ENCODE measurements at places on chromosomes 3 and 15.
A peak's percentile ranks its signal among the peaks of the same experiment; 100 is the strongest.

GRCh38 chr15:37125143-37125542, 24.8 kb upstream of the MEIS2 start:
- peak; percentile 77 for DNase-seq

- DNase-seq, result no peak
Measured at GRCh38 chr3:12186515-12187286, 28.0 kb upstream of the TIMP4 start.

DNA sequence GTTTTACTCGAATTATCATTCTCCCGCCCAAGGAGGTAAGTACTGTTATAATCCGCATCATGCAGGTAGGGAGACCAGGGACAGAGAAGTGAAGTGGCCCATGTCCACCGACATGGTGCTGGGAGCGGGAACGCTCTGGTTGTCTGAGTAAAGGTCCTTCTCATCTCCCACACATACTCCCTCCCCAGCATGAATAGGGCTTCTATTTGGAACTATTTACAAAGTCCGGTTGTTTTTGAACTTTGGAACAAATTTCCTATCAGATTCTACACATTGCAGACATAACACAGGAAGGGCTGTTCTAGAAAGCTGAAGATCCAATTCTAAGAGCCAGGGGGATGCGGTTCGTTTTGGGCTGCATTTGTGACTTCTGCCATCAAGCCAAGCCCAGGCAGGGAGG, 94.8 kb upstream of the TLE3 start:
- no peak for DNase-seq

- DNase-seq, result no peak
Measured at GRCh38 chr3:185740133-185740532, 84.7 kb downstream of the IGF2BP2 start.

DNA sequence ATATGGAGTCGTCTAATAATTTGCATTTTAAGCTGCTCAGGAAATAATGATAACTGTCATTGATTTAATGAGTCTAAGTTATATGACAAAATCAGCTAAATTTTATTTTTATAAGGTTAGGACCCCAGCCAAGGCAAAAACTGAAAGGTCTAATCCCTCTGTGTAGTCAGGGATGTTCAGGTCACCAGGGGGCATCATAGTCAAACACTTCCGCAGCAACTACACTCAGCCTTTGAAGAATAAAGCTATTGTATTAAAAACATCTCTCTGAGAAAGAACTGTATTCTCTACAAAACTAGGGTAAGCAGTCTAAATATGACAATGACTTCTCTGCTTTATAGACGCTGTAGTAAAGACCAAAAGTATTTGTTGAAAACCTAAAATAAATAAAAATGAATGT, 15.0 kb downstream of the INTS14 start:
- DNase-seq, result no peak

DNA sequence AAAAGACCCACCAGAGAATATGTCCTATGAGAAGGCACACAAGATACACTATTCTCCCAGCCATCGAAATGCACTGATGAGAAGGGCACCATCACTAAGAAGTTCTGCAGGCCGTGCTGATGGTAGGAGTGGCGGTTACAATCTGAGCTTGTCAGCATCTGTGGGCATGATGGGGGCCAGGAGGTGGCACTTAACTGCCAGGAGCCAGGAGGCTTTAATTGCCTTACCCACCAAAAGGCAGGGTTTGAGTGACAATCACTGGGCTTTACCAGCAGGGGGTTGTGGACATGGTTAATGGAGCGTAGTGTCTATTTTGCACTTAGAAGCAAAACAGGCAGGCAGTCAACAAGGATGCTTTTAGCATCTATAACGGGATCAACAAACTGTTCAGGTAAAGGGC, 16.0 kb upstream of the SQOR start:
- DNase-seq, result no peak

DNA sequence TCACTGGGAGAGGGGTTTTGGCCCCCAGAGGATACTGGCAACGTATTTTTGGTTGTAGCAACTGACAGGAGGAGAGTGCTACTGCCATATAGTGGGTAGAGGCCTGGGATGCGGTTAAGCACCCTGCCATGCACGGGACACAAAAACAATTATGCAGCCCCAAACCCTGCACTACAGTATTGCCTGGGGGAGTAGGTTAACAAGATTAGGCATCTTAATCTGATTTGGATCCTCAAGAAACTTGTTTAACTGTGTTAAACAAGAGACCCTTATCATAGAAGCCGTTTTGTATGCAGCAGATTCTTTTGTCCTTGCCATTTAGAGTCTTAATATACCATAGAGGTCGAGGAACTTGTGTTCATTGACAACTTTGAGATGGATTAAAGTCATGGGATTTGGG, 3.4 kb downstream of the PHLDB2 start:
- DNase-seq, result no peak

GRCh38 chr3:28039829-28040228, 201.6 kb upstream of the CMC1 start:
- DNase-seq, result no peak

Measured in umbilical cord (tissue), 2 donors.